Tongue (tissue), 3 donors: ENCODE measurements at places on chromosomes 13 and 19.

GRCh38 chr19:47013041-47013517 is 6.6 kb upstream of the NPAS1 start:
- DNase-seq, result peak; percentile 82

DNA sequence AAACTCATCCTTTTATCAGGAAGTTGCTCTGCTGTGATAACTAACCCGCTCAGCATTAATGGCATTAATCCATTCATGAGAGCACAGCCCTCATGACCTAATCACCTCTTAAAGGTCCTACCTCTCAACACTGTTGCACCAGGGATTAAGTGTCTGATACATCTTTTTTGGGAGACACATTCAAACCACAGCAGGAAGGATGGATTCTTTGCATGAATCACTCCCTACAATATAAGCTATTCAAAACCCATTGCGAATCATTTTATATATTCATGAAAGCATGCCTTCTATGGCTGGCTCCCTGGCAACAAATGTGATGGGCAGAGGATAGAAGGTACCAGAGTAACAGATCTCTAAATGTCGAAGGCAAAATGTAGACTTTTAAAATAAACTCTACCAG is 27.6 kb downstream of the ARL11 start:
- no peak for DNase-seq

- DNase-seq, result peak; percentile 64
Measured at GRCh38 chr19:55703790-55704215, 28.8 kb downstream of the EPN1 start.

DNA sequence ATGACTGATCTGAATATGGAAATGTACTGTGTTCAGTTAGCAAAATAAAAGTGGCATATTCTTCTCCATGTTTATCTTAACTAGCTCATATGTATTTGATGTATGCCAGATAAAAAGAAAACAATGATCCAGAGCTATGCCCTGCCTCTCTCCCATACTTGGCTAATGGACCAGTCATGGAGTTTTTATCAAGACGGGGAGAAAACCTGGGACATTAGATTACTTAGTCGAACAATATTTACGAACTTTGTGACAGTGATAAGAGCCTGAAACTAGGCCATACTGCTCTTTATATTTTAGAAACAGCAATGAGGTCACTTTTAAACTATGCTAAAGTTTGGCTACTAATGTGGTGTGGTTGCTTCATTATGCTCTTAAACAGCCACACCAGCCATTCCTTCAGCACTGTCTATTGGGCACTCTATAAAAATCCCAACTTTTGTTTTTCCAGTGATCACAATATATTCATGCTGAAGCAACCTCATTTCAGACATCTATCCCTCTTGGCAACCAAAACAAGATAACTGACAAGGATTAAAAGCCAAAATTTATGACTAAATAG is 265.0 kb downstream of the FGF14 start:
- no peak for DNase-seq

DNA sequence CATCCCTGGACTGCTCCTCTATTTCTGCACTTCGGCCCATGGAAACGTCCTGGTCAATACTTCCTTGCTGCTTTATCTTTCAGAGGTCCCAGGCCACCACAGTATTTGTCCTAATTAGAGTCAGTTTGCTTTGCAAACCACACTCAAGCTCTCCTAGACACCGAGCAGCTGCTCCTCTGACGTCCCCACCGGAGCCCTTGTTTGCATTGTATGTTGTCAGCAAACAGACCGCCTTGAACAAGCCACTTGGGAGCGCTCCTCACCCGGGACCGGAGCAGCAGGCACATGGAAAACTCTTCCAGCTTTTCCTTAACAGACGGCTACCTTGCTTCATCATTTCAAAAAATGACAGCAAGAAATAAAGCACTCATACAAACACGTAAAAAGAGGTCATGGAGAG is 51.5 kb upstream of the GTF3A start:
- peak; percentile 54 for DNase-seq

DNA sequence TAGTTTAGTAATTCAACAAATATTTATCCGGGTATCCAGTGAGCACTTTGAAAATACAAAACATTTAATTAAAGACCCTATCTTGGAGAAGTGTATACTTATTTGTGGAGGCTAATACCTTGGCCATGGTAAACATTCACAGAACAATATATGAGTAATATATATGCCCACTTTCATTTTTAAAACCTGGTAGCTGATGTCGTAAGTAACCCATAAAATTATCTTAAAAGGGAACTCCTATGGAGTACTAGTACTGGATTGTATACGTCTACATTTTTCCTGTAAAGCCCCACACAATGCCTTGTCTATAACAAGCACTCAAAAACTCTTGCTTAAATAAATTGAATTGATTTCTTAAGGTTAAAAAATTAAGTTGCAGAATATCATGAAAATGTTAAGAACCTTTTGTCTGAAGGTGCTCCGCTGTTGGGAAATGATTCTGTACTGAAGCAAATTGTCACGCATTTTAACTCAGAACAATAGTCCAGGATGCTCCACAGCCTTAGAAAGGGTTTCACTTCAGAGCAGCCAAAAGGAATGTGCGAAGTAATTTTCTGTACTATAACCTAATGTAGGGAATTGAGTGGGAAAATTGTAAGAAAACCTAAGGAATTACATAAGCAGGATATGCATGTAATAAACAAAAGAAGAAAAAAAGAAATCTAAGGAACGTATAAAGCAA is 58.9 kb upstream of the C1QTNF9 start:
- DNase-seq, result no peak

DNA sequence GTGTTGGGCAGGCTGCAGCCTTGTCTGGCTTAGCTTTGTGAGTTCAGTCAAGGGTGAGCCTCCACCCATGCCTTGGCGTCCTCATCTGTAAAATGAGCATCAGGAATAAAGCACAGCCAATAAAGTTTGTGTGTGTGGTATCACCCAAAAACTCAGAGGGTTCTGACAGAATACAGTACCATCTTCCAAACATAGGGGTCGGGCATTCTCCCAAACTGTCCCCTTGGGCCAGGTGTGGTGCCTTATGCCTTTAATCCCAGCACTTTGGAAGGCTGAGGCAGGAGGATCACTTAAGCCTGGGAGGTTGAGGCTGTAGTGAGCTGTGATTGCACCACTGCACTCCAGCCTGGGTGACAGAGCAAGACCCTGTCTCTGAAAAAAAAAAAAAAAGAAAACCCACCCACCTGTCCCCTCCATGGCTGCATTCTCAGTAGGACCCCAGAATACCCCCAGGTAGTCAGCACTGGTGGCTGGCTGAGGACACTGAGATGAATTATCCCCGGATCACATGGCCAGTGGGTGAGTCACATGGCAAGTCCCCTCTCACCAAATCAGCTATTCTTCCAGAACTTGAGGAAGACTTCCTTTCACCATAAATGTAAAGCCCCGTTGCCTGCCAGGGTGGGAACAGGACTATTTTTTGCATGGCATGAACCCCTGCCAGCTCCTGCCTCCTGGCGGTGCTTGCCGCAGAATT is 18.6 kb downstream of the POP4 start:
- DNase-seq, result no peak

DNA sequence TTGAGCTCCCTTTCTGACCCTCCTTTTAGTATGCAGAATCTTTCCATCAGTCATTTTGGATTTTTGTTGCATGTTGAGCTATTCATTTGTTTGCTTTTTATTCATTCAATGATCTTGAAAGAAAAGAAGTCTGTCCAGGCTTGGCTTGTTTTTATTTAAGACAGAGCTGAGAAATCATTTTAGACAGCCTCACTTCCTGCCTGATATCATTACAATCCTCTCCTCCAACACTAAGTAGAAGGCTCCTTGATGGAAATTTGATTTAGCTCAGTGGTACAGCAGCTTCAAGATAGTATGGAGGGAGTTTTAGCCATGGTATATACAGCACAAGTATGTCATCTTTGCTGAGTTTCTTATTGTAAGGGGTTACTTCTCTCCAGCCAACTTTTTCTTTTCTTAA is 28.4 kb downstream of the MBNL2 start:
- DNase-seq, result no peak

- DNase-seq, result no peak
Measured at GRCh38 chr13:97198753-97199152, 23.4 kb upstream of the MBNL2 start.

DNA sequence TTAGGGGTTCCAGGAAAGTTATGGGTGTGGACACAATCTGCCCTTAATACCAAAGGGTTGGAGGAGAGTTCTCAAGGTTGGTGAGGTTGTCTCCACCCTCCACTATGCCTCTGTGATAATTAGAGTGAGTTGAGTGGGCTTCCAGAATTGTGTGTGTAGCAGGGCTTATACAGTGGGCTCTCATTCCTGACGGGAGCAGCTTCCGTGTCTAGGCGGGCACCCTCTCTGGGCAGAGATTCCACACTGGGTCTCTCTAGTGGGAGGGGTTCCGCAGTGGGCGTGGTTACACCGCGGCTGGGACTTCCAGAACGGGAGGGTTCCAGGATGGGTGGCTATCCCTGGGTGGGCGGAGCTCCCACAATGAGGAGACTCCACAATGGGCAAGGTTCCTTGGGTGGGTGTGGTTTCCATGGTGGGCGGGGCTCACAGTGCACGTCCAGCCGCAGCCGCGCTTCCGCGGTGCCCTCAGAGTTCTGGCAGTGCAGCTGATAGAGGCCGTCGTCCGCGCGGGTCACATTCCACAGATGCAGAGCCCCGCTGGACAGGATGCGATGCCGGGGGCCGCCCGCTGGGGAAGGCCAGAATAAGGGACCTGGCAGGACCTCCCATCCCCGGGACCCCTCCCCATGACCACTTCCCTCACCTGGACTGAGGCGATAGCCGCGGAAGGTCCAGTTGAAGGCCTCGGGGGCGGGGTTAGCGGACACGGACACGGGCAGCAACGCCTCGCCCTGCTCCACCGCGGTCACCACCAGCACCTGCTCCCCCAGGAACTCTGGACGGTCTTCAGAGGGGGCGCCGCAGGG is 8.4 kb downstream of the NPHS1 start:
- no peak for DNase-seq

- no peak for DNase-seq
Measured at GRCh38 chr19:10404888-10405820, 1.8 kb upstream of the CDC37 start.

DNA sequence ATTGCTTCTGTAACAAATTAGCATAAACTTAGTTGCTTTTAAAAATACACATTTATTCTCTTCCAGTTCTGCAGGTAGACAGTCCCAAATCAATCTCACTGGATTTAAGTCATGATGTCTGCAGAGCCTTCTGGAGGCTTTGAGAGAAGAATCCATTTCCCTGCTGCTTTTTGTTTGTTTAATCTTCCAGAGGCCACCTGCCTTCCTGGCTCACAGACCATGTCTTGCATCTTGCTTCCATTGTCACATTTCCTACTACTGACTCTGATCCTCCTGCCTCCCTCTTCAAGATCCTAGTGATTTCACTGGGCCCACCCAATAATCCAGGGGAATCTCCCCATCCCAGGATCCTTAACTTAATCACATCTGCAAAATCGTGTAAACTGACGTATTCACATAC is 473.3 kb downstream of the ITGBL1 start:
- DNase-seq, result no peak

DNA sequence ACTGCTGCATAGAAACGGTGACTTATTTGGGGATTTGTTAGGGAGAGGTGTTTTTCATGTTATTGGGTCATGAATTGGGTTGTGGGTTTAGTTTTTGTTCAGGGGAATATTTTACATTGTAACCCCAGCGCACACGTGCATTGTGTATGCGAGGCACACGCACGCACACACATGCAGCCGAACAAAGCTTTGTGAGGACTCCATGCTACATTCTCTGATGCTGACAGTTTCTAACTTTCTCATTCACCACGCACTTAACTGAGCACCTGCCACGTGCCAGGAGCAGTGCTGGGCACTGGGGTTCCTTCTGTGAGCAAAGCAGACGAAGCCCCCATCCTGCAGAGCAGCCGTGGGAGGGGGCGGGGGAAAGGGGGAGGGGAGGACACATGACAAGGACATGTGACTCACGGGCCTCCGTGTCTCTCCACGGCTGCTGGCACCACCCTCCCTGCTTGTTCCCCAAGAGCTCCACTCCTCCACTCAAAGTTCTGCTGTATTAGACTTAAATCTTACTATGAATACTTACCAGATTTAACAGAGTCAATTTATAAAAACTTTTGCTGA is 55.6 kb downstream of the SLC7A9 start:
- DNase-seq, result peak; percentile 3

DNA sequence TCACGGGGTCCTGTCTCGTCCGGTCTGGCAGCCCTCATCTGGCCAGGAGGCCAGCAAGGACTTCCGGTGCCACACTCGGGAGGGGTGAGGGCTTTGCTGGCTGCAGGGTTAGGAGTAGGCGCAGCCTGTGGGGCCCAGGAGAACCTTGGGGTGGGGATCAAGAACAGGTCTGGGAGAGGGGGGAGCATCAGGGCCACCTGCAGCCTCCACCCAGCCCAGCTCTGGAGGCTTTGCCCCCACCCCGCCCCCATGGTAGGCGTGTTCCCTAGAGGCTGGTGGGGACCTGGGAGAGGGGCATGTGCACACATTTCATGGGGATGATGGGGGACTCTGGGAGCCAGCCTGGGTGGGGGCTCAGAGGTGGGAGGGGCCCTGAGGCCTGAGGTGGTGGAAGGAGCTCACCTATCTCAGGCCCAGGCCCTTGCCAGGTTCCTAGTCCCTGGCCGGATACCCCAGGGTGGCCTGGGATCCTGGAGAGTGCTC is 23.3 kb downstream of the WTIP start:
- no peak for DNase-seq

- no peak for DNase-seq
Measured at GRCh38 chr13:113468472-113469201, 15.3 kb upstream of the ADPRHL1 start.

GRCh38 chr19:49071860-49072547 is 495 bp downstream of the KCNA7 start:
- peak; percentile 34 for DNase-seq

GRCh38 chr13:50709058-50709457 is 134.4 kb downstream of the DLEU7 start:
- DNase-seq, result no peak

DNA sequence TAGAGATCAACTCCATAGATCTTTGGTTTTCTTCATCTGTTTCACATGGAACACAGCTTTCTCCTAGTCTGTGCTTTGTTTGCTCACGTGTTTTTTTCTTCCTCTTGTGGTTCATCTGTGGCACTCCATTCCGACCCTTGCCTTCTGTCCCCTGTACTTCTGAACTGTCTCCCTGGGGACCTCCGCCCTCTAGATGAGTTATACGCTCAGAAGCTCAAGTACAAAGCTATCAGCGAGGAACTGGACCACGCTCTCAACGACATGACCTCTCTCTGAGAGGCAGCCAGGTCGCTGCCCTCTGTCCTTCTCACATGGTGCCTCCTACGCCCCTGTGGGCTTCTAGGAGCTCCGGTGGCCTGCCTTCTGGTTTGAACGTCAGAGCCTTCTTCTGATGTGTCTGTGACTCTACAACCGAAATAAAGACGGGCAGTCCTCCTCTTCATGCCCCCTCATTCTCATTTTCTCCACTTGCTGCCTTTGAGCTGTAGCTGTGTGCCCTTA is 16.6 kb upstream of the RAB8A start:
- no peak for DNase-seq

DNA sequence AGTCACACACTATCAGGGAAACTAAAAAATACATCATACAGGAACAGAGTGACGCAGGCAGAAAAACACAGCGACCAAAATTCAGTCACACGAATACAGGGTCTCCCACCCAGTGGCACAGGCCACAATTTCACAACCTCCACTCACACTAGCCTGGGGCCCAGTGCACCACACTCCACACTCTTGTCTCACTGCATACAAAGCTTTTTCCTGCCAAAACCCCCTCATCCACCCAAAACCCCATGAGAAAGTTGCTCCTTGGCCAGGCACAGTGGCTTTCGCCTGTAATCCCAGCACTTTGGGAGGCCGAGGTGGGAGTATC is 1.2 kb downstream of the S1PR5 start:
- no peak for DNase-seq
